SW480 (cell line): ENCODE measurements at places on chromosomes 7 and 10.
A peak's percentile ranks its signal among the peaks of the same experiment; 100 is the strongest.

- DNase-seq: no peak
These were observed 70.5 kb downstream of the SH3PXD2A start for GRCh38 chr10:103784723-103785418.

- DNase-seq: peak; percentile 25
These were observed 58.9 kb downstream of the SH2D4B start for GRCh38 chr10:80596391-80597257.

DNA sequence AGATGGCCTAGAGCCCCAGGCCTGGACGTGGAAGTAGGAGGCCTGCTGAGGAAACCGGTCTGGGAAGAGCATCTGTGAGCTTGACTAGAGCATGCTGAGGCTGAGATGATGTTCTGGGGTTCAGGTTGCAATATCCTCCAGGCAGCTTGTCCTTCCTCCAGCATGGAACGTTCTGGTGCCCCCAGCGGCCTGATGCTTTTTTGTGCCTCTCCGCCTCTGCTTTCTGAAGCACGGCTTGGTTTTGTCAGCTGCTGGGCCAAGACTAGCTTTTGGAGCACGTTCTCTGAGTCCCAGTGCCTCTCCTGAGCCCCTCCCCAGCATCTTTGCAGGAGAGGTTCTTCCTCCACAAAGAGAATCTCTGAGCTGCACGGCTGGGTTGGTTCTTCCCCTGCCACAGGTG, 682.0 kb upstream of the FOXK1 start:
- DNase-seq: no peak

DNA sequence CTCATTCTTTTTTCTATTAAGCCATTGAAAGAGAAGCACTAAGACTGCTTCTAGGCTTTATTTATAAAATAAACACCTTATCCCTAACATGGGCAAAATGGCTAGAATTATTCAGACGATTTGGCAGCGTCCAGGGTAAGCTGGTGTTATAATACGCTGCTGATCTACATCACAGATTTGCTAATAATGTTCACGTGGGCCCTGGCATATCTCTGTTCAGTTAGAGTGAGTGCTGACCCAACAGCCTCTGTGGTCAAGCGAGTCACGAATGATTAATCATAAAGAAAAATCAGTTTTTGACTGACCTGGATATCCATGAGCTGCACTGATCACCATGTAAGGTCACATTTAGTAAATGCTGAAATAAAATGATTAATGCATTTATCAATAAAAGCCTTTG, 28.4 kb upstream of the CBLL1 start:
- no peak for DNase-seq

DNA sequence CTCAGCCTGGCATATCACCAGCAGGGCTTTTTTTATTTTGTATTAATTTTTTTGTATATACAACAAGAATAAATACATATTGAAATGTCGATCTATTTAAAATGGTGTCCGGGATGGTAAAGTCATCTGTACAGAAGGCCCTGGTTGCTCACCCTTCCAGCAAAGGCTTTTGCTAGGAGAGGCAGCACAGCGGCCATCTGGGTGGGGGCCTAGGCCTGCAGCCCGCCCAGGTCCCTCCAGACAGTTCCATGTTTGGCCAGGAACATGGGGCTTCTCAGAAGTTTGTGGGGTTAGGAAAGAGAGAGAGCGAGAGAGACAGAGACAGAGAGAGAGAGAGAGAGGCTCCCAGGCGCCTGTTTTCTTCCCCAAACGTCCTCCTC, 152.6 kb upstream of the LYZL2 start:
- DNase-seq: no peak

DNA sequence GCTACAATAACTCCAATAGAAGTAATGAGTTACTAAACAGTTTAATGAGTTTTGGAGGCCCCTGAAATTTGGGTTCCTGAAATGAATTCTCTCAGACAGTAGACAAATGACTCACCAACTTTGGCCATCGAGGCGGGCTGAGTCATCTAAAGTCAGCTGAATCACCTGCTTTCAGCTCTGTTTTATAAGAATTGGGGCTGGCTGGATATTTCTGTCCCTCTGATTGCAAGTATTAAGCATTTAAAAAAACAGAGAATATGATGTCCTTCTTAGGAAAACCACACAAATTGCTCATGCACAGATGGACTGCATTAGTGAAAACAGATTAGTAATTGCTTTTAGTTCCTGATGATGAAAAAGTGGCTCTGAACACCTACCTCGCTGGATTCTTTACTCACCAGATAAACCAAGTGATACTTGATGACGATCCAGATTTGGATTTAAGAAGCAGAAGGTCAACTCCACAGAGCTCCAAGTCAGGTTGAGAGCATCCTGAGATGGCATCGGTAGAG, 59.1 kb downstream of the ZNF365 start:
- DNase-seq: peak; percentile 17

DNA sequence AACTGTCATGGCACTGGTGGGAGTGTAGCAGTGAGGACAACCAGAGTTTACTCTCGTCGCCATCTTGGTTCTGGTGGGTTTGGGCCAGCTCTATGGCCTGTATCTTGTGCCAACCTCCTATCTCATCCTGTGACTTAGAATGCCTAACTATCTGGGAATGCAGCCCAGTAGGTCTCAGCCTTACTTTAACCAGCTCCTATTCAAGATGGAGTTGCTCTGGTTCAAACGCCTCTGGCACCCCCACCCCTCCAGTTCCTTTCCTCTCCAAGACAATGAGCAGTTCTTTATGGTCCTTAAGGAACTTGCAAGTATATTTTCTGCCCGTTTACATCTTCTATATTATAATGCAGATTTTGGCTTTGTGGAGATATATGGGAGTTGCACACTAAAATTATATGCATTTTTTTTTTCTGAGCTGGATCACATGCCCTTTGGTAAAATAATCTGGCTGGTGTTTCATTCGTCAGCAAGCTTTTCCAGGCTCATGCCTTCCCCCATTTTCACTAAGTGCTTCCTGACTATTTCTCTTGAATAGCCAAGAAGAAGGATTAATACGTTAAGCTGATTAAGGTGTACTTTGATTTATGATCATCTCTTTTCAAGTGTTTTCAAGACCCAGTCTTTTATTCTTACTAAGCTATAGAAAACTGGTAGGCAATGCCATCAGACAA, 11.2 kb upstream of the WIPF3 start:
- DNase-seq: no peak

GRCh38 chr10:45463244-45464116, 89.5 kb downstream of the ALOX5 start:
- DNase-seq: no peak

- DNase-seq: no peak
These were observed 125.3 kb downstream of the CD36 start for GRCh38 chr7:80763704-80764103.

- DNase-seq: no peak
These were observed 222.5 kb upstream of the PITRM1 start for GRCh38 chr10:3395041-3395440.

- DNase-seq: no peak
These were observed 74.8 kb downstream of the TPST1 start for GRCh38 chr7:66279912-66280311.

- DNase-seq: no peak
These were observed 96.5 kb upstream of the INSYN2A start for GRCh38 chr10:127292888-127293287.

- no peak for DNase-seq
These were observed 78.1 kb upstream of the RET start for GRCh38 chr10:42998481-42999384.

GRCh38 chr7:106183952-106184351, 71.8 kb upstream of the SYPL1 start:
- DNase-seq: no peak

DNA sequence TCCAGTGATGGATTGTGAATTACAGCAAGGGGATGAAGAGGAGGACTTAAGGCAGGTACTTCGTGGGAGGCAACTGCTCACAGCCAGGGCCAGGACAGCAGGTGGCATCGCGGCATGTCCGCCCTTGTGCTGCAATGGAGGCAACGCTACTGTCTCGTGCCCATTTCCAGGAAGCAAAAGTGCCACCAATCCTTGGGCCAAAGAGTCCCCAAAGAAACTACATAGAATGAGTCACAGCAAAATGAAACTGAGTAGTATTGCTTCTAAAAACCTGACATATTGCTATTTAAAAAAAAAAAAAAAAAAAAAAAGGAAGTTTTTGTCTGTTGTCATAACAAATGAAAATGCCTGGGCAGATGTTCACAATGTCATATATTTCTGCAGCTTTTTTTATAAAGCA, 46.6 kb downstream of the RSU1 start:
- no peak for DNase-seq

DNA sequence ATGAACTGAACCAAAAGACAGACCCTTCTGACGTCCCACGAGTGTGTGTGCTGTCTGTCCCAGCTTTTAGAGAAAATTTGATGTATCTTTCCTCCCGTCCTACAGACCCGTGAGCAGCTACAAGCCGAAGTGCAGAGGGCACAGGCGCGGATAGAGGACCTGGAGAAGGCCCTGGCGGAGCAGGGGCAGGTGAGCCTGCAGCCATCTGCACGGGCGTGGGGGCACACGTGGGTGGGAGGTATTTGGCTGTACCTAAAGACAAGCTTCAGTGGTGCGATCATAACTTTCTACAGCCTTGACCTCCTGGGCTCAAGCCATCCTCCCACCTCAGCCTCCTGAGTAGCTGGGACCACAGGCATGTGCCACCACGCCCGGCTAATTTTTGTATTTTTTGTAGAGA, 41.7 kb upstream of the DPYSL4 start:
- no peak for DNase-seq

DNA sequence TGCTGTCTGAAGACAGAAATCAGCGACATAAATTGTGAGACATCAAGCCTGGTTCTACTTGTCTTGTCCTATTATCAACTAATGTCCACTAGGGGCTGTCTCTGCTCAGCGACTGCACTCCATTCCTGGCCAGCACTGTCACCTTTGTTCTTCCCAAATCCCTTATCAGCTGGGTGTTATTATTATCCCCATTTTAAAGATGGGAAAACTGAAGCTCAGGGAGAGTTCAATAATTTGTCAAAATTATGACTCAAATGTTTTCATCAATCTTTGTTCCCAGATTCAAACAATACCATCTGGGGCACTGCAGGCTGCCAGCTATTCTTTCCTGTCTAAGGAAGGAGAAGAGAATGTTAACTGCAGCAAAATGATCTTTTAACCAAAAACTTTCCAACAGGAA, 431.6 kb upstream of the NFE2L3 start:
- peak; percentile 64 for DNase-seq

- no peak for DNase-seq
These were observed 17.3 kb downstream of the WDFY4 start for GRCh38 chr10:48701941-48702340.

DNA sequence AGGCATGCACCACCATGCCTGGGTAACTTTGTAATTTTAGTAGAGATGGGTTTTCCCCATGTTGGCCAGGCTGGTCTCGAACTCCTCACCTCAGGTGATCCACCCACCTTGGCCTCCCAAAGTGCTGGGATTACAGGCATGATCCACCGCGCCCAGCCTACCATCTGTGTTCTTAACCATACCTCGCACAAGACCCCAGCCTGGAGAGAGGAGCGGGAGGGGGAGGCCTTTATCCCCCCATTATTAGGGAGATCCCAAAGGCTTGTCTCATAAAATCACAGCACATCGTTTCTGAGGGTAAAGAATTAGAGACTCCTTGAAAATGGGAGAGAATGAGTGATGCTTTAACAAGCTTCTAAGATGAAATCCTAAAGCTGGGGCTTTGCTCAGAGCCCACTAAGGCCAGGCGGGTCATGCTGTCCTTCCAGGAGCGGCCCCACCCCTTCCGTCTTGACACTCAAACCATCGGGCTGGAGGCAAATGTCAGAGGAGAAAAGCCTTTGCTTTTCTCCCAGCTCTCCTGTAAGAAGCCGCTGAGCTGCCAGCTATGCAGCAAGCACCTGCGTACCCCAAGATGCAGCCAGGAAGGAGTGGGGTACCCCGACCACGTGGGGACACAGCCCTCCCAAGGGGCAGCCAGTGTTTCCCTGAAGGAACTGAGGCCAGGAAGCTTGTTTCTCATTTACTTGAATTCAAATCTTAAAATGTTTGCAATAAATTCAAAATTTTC, 339.7 kb downstream of the PTPRN2 start:
- no peak for DNase-seq

DNA sequence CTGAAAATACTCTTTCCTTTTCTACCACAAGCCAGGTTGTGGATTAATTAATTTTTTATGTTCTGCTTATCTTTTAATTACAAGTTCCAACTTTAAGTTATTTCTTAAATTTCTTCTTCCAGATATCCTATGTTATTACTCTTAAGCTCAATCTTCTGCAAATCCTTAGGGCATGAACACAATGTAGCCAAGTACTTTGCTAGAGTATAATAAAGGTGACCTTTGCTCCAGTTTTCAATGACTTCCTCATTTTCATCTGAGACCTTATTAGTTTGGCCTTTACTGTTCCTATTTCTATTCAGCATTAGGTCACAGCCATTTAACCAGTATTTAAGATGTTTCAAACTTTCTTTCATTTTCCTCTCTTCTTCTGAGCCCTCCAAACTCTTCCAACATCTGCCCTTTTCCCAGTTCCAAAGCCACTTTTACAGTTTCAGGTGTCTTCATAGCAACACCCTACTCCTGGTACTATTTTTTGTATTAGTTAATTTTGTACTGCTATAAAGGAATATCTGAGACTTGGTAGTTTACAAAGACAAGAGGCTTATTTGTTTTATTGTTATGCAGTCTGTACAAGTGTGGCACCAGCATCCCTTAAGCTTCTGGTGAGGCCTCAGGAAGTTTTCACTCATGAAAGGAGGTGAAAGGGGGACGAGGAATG, 886.2 kb upstream of the GHITM start:
- DNase-seq: no peak

DNA sequence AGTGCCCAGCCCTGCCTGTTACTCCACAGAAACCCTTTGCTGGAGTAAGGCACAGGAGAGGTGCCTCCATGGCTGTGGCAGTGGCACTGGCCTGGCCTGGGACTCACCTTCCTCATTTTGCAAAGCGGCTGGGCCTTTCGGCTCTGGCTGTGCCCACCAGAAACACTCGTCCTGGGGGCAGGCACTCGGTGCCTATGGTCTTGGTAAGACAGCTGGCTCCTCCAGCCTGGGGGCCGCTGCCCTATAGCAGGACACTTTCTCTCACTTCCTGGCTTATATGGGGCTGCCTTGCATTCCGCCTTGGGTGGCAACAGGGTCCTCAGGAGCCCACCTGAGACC, 13.2 kb downstream of the ZMIZ1 start:
- DNase-seq: no peak

GRCh38 chr10:75191821-75192568, 18.6 kb upstream of the VDAC2 start:
- no peak for DNase-seq

DNA sequence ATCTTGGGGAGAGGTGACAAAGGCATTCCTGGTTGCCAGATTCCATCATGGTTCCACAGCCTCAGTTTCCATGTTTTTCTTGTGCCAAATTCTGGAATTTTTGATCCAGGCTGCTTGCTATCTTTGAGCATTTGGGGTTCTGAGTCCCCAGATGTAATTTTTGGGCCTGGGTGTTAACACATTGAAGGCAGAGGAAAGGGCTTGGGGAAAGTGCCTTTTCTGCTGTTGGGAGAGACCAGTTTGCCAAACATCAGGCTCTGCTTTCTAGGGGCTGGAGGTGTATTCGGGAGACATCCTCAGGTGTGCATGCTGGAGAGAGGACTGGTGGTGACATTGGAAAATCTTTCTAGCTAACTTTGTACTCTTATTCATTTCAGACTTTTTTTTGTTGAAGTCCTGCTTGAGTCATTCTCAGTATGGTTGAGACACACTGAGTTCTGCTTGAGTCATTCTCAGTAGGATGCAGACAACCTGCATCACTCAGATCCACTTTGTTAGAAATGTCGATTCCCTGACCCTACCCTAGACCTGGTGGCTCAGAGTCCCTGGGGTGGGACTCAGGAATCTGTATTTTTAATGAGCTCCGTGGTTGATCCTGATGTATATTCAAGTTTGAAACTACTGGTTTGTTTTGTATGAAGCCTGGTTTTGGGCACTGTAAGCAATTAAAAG, 101.0 kb downstream of the LRMDA start:
- DNase-seq: no peak

GRCh38 chr7:124662937-124663336, 102.7 kb downstream of the GPR37 start:
- no peak for DNase-seq
